ENCODE measurements at places on chromosomes 12 and 14.

DNA sequence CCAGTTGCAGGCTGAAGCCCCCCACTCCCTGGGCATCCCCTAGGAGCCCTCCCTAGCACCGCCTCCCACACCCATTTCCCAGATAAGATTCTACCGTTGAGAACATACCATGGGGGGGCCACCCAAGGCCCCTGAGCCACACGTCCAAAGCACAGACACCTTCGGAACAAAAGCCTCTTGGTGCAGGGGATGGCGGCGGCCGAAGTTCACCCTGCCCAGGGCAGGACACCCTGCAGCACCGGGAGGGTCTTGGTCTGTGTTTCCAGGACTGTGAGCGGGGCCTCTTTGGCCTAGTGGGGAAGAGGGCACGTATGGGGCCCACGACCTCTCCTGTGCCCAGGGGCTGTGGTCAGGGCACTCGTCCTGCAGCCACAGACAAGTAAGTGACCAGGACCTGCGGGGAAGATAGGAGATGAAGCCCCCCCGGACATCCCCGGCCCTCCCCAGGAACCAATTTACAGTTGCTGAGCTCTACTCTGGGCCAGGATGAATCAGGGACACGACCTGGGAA lies 154.3 kb upstream of the C14orf180 start:
- DNase-seq: no peak

- no peak for DNase-seq
Measured at GRCh38 chr12:108792361-108793292, 61.3 kb upstream of the CORO1C start.

DNA sequence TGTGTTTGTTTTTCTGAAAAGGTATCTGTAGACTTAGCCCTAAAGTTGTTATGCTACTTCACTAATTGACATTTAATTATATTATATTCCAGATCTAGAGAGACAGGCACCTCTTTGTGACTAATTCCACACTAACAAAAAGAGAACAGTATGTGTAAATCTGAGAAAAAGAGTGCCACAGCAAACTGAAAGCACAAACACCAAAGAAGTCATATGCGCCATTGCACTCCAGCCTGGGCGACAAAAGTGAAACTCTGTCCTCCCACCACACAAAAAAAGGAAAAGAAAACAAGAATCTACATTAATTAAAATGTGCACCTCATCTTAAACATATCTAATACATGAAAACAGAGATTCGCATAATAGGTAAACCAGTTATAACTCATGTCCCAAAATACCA lies 4.4 kb upstream of the CSRNP2 start:
- no peak for DNase-seq

DNA sequence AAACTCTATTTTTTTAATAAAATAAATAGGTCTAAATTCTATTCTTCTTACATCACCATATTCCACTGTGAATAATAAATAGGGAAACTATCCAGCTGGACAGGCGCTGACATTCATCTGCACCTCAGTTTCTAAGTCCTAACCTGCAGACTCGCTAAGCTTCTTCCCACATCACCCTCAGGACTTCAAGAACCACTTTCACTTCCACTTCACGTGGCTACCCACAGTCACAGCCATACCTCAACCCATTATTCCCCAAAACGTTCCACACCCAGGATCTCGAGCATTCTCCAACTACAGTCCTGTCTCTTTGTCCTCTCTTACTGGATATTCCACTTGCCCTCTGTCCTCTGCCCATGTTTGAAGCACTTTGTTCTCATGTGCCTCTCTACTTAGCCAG lies 71.1 kb downstream of the C2CD5 start:
- DNase-seq: no peak

DNA sequence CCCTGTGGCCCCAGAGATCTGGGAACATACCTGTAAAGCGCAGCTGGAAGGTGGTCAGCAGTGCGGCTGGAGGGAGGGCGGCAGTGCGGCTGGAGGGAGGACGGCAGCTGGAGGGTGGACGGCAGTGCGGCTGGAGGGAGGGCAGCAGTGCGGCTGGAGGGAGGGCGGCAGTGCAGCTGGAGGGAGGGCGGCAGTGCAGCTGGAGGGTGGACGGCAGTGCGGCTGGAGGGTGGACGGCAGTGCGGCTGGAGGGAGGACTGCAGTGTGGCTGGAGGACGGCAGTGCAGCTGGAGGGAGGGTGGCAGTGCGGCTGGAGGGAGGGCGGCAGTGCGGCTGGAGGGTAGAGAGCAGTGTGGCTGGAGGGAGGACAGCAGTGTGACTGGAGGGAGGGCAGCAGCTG lies 23.5 kb downstream of the LRCOL1 start:
- no peak for DNase-seq
